ENCODE measurements at places on chromosomes 5 and 9. TPM values are rescaled to one million over a fixed set of nuclear protein-coding genes. Genes with fewer than 3 reads are reported as not detected.

Gene PCDHA5
- 0.09 TPM for total RNA-seq

Gene TLR4
- total RNA-seq = 43.6 TPM

Gene BAAT
- under 0.01 TPM for total RNA-seq

Gene PCA3
- total RNA-seq = 0.90 TPM

Gene FOXD4
- total RNA-seq = 0.09 TPM

Gene SLC6A3
- total RNA-seq = not detected

Gene MZB1
- total RNA-seq = 0.09 TPM

Gene NIPAL4
- not detected for total RNA-seq

Gene PRDM9
- total RNA-seq = not detected

Gene NR4A3
- 0.09 TPM for total RNA-seq

Gene MEF2C
- total RNA-seq = 62.7 TPM

Gene IL33
- 138 TPM for total RNA-seq

Gene C8G
- 0.19 TPM for total RNA-seq

Gene PCDHGA9
- 1.6 TPM for total RNA-seq

Gene HRH2
- 0.09 TPM for total RNA-seq

Gene PDCD1LG2
- 11.7 TPM for total RNA-seq

Gene PCDHGA12
- total RNA-seq = 4.8 TPM

Gene SWI5
- total RNA-seq = 26.8 TPM

Gene IL4
- not detected for total RNA-seq

Gene SLC6A7
- total RNA-seq = not detected

Gene IER5L
- total RNA-seq = 10.5 TPM

Gene ZBED3
- 0.90 TPM for total RNA-seq

Gene SLC23A1
- not detected for total RNA-seq

Gene PTCD2
- total RNA-seq = 4.3 TPM

Gene CLK4
- total RNA-seq = 20.0 TPM

Gene SLC36A3
- total RNA-seq = not detected

Gene FKTN
- total RNA-seq = 11.2 TPM

Gene ERMP1
- total RNA-seq = 10.7 TPM

Gene RRAGA
- total RNA-seq = 44.1 TPM

Gene CEP72
- total RNA-seq = 3.1 TPM

Gene CAMLG
- total RNA-seq = 52.8 TPM

Gene CD72
- total RNA-seq = not detected

Gene MYMK
- not detected for total RNA-seq

Gene CTSV
- total RNA-seq = 0.54 TPM
